Right renal cortex interstitium (tissue), 3 donors: ENCODE measurements at places on chromosomes 3 and 15. TPM values are rescaled to one million over a fixed set of nuclear protein-coding genes. Genes with fewer than 3 reads are reported as not detected.

Gene SCN11A
- polyA plus RNA-seq, result 0.72 TPM

Gene UCN2
- polyA plus RNA-seq, result 0.19 TPM

Gene CCDC12
- polyA plus RNA-seq, result 48.4 TPM

DNA sequence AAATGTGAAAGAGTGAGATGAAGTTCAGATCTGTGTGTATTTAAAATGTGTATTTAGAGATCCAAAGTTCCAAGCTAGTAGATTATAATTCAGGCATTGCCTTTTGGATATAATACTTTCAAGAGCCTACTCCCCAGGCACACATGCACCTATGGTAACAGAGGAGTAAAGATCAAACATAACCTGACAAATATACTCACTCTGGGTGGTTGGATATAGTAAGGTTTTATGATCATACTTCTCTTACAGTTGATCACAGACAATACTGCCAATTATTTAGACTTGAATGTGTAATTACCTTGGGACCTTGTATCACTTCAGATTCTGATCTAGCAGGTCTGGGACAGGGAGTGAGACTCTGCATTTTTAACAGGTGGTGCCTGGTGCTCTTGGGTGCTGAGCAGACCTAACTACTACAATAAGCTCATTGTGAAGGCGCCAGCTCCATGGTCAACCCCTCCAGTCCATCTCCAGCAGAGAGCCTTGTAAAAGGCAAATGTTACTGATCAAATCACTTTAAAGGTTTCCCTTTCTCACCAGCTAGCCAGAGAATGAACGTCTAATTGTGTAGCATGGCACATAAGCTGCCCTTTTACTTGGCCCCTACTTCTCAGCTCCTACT is 55.5 kb downstream of the NBEAL2 start:
- no peak for DNase-seq

GRCh38 chr3:113247675-113248458 is 36.5 kb downstream of the BOC start:
- no peak for DNase-seq

GRCh38 chr3:184154885-184155643 is at the start of gene DVL3:
TSS of gene DVL3 (plus strand) at chr3:184155377. CDS start at chr3:184155636, 259 bp downstream.
- DNase-seq, result peak; percentile 37
